ENCODE measurements at places on chromosomes 1 and 21. TPM values are rescaled to one million over a fixed set of nuclear protein-coding genes. Genes with fewer than 3 reads are reported as not detected.

Gene PPOX
- total RNA-seq = 12.0 TPM

Gene XPR1
- 15.8 TPM for total RNA-seq

Gene SSBP3
- 25.1 TPM for total RNA-seq

Gene TPM3
- 1,041 TPM for total RNA-seq

Gene NEXN
- 7.0 TPM for total RNA-seq

Gene SNAPIN
- 62.2 TPM for total RNA-seq

Gene FAM177B
- not detected for total RNA-seq

Gene ADAMTS5
- 0.05 TPM for total RNA-seq

Gene TNFRSF8
- total RNA-seq = not detected

Gene ZNF593OS
- total RNA-seq = not detected

Gene SYCP1
- not detected for total RNA-seq

Gene HES3
- not detected for total RNA-seq

Gene RORC
- total RNA-seq = not detected

Gene C2CD2
- total RNA-seq = 20.4 TPM

Gene SPRR2B
- total RNA-seq = not detected

Gene HTR1D
- 1.4 TPM for total RNA-seq

Gene MIXL1
- 0.20 TPM for total RNA-seq

Gene SLC22A15
- total RNA-seq = not detected

Gene GBP7
- not detected for total RNA-seq

Gene COL16A1
- 0.67 TPM for total RNA-seq

Gene DMRTA2
- not detected for total RNA-seq

Gene APCS
- not detected for total RNA-seq

Gene ACTL8
- total RNA-seq = not detected

Gene PRKAA2
- total RNA-seq = 0.10 TPM

Gene MARK1
- 0.69 TPM for total RNA-seq

Gene B3GALT2
- total RNA-seq = 0.05 TPM

Gene LEMD1
- total RNA-seq = not detected

Gene MAP1LC3C
- total RNA-seq = not detected

Gene FCMR
- total RNA-seq = not detected

Gene HMGCS2
- not detected for total RNA-seq

Gene NBPF10
- 0.13 TPM for total RNA-seq

Gene CFHR1
- not detected for total RNA-seq

Gene KCNJ9
- total RNA-seq = not detected

Gene WDR3
- 20.4 TPM for total RNA-seq

Gene ZNF692
- total RNA-seq = 14.4 TPM

Gene TMEM79
- 2.3 TPM for total RNA-seq

Gene BSND
- not detected for total RNA-seq

Gene SPRR4
- not detected for total RNA-seq

Gene ICOSLG
- 1.0 TPM for total RNA-seq

Gene RXFP4
- total RNA-seq = not detected

Gene AMY1B
- not detected for total RNA-seq

Gene CD5L
- total RNA-seq = not detected

Gene MYOG
- not detected for total RNA-seq

Gene PCSK9
- total RNA-seq = 0.33 TPM

Gene FAM72D
- total RNA-seq = 4.6 TPM

Gene RNU1-3
- not detected for total RNA-seq

Gene NIBAN1
- 19.1 TPM for total RNA-seq

Gene CLDN14
- 2.7 TPM for total RNA-seq

Measured in mammary microvascular endothelial cell (primary cell).